ENCODE measurements at places on chromosomes 3 and 15.

- DNase-seq: no peak
These were observed 37.9 kb upstream of the SLC2A2 start for GRCh38 chr3:171064461-171064860.

DNA sequence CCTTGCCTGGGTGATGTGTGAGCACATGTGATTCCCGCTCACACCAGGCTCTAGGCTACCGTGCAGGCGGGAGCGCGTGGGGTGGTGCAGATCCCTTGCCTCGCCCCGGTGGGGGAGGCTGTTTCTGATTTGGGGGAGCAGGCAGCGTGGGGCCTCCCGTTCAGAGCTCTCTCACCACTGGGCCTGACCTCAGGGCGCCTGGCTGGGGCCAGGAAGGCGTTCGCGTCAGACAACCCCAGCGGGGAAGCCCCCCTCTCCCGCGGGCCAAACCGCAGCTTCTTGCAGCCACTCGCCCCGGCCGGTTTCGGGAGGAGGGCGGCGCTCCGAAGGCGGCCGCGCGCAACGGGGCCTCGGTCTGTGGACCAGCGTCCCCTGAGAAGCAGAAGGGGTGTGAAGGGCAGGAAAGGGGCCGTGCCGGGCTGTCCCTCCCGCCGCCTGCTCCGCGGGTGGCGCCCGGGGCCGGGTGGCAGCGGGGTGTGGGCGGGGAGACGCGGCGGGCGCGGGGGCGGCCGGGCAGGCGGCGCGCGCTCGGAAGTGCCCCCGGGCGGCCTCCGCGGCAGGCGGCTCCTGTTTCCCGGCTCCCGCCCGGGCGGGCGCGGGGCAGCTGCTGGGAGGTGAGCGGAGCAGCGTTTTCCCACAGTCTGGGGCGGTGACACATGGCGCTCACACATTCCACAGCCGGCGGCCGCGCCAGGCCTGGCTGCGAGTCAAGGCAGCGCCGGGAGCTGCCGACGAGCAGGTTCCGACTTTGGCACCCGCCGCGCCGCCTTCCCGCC, 65.1 kb upstream of the HES1 start:
- peak; percentile 91 for DNase-seq

- no peak for DNase-seq
These were observed 311.6 kb upstream of the CNTN4 start for GRCh38 chr3:1787094-1787493.

GRCh38 chr15:85312929-85313331, 67.5 kb upstream of the AKAP13 start:
- DNase-seq: no peak

DNA sequence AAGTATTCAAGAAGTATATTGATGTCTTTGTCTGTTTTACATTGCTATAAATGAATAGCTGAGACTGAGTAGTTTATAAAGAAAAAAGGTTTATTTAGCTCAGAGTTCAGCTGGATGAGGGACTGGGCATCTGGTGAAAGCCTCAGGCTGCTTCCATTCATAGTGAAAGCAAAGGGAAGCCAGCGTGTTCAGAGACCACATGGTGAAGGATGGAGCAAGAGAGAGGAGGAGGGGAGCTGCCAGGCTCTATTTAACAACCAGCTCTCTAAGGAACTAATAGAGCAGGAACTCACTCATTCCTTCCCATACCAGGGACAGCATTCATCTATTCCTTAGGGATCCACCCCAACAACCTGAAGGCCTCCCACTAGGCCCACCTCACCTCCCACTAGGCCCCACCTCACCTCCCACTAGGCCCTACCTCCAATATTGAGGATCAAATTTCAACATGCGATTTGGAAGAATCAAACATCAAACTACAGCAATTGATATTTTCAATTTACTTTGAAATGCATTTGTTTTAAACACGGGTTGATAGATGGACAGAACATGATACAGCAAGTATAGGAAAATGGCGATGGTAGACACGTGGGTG, 167.5 kb upstream of the HES1 start:
- no peak for DNase-seq

- no peak for DNase-seq
These were observed 14.2 kb downstream of the THRB start for GRCh38 chr3:24480497-24480896.

- DNase-seq: no peak
These were observed 25.4 kb downstream of the DENND4A start for GRCh38 chr15:65766422-65767263.

- DNase-seq: no peak
These were observed 48.7 kb upstream of the MDFIC2 start for GRCh38 chr3:70360979-70361760.

DNA sequence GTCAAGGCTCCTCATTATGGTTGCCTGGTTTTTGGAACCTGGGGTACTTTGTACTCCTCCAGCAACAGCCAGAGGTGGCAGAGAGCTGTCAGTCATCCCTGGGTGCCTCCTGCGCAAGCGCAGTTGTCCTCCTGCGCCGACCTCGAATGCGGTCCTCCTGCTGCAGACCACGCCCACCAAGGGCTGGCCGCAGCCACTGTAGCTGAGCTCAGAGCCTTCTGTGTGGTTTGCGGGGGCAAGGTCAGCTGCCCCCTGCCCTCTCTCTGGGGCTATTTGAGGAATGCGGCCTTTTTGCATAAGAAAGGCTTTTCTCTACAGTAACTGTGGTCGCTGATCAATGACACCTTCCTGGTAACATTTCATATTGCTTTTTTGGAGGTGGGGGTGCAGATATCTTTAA, 131.3 kb upstream of the SNRPN start:
- DNase-seq: peak; percentile 30

DNA sequence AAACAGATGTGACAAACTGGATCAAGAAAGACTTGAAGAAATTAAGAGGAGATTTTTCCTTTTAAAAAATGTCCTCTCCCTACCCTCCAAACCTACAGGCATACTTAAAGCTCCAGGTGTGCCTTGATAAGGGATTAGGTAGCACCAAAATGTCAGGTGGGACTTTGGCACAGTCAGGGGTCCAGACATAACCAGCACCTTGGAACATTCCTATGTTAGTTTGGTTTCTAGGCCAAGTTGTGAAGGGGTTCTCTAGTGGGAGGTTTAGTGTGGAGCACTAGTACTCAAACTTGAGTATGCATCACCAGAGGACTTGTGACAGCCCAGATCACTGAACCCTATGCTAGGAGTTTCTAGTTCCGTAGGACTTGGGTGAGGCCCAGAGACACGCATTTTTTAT, 13.9 kb downstream of the ILDR1 start:
- no peak for DNase-seq

GRCh38 chr15:58081456-58081855, 15.9 kb upstream of the ALDH1A2 start:
- no peak for DNase-seq

DNA sequence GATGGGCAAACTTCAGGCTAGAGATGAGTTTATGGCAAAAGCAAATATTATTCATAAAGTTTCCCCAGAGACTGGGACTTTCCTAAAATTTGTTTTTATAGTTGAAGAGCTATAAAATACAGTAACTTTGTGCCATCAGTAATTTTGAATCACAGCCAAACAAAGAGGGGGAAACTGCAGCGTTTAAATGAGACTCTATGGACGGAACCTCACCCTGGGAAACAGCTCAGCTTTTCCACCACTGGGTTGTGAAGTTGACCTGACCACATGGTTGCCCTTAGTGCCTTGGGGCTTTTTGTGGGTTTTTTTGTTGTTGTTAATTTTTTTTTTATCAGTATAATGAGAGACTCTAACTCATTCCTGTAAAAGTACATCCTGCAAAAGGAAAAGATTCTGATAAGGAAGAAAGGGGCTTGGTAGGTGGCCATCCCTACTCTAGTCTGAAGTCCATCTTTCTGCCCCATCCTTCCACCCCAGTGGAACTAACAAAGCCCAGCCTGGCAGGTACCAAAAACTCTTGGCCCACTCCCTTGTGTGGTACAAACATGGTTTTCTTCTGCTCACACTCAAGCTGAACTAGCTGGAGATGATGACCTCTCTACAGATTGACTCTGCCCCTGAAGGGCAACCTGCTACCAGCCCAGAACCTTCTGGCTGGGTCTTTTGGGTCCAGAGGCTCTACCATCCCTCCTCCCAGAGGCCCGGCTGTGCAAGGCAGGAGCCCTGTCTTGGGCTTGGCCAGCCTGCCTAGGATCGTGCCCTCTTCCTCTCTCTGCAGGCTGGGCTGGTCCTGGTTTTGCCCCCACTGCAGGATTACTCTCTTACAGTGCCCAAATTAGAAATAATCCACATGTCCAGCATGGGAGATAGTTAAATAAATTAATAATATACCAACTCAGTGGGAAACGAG, 41.2 kb downstream of the RLBP1 start:
- DNase-seq: no peak

DNA sequence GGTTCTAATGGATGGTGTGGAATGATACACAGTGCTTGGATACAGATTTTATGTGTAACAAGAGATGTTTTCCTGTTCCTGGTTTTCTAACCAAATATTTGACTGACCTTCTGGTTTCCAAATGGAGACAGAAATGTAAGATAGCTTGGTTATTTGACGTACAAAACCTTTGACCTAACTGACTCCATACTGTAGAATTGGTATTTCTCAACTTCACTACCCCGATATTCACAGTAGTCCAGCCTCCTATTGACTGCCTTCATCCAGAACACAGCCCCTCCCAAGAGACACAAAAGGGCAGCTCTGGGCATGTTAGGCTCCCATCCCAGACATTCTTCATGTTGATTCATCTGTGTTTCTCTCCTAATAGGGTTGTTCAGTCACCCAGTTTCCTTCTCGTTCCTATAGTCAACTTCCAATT, 33.4 kb downstream of the MYO1E start:
- no peak for DNase-seq

DNA sequence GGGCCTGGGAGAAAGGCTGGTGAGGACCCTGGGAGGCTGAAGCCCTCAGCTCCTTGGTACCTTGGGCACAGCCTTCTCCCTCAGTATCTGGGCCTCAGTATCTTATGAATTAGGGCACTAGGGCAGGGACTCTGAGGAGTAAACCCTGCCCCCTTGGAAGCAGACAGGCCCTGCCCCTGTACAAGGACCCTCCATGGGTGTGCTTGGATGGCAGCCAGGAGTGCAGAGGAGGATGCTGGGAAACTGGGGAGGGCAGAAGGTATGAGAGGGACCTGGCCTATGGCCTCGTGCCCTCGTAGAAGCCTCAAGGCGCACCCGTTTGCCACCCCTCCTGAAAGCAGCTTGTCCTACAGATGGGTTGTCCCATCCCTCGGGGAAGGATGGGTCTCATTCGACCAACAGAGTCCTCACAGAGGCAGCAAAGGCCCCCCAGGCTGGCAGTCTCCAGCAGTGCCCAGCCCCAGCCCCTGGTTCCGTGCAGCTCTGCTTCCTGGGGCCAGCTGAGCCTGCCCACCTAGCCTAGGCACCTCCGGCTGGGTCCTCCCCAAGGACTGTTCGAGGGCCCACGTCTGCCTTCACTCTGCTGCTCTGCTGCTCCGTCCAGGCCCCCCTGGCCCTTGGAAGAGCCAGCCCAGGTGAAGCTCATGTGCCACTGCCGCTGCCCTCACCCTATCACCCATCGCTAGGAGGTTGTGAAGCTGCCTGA, 15.3 kb upstream of the SEMA3F start:
- DNase-seq: no peak

DNA sequence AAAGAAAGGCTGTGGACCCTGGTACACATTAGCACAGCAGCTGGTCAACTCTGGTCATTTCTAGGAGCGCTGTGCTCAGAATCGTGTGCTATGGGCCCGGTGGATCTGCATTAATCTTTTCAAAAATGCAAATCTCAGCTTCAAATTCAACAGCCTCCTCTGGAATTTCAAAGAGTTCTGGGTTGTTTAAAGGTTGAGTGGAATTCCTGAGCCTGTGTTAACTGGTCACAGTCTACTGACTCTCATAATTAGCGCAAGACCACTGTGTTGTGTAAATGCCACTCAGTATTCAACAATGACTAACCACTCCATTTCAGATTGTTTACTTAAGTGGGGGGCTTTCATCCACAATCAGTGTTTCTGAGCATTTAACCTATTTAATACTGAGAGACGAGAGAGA, 2.7 kb upstream of the ARNT2 start:
- no peak for DNase-seq

DNA sequence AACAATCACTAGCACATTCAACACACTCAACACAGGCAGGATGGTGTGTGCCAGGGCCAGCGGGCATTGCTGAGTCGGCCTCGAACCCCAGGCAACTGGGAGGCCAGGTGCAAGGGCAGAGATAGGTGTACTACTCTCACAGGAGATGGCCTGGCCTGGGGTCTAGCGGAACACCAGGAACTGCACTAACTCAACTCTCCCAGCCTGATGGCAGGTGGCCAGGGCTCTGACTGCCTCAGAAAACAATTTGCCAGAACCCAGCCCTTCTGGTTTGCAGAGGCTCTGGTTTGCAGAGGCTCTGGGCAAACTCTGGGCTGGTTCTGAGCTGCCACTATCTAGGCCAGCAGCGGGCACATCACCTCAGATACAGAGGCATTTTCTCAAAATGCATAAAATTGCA, 229.2 kb upstream of the CHRNA7 start:
- peak; percentile 33 for DNase-seq

DNA sequence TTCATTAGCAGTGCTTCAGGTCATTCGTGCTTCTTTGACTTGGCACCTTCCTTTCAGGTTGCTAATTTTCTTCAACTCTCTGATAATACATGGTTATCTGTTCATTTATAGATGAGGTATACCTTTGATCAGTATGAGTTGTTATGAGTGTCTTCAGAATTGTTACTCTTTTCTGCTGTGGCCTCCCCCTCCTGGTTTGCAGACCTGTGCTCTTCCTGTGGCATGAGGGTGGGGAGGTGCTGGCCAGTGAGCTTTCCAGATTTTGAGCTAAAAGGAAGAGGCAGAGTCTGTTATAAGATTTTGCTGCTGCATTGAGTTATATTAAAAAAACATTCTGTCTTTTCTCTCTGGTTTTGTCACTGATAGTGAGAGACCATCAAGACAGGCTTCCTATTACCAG, 30.8 kb upstream of the GOLGA6L9 start:
- DNase-seq: no peak

- no peak for DNase-seq
These were observed 28.0 kb downstream of the ARHGAP31 start for GRCh38 chr3:119322021-119322834.

- DNase-seq: peak; percentile 26
These were observed 40.1 kb upstream of the EPHB1 start for GRCh38 chr3:134754768-134755559.

DNA sequence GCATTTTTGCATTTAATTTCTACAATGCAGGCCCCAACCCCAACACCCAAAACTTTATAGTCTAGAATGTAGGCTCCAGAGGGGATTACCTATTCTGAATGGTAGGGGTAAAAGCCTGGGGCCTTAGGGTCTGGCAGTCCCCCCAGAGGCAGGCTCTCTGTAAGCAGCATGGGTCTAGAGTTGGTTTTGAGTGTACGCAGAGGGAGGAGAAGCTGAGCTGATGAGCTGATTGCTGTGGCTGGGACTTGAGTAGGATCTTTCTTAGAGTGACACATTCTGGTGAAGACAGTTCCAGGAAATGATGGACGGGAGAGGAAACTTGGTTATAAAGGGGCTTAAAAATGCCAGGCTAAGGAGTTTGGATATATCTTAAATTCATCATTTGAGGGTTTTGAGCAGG, 2.1 kb downstream of the LPP start:
- no peak for DNase-seq

Measured in left cardiac atrium (tissue), 4 donors.